ENCODE measurements at places on chromosomes 3 and 15. TPM values are rescaled to one million over a fixed set of nuclear protein-coding genes. Genes with fewer than 3 reads are reported as not detected.

GRCh38 chr3:27193056-27193455, 176.1 kb downstream of the NEK10 start:
- no peak for DNase-seq

DNA sequence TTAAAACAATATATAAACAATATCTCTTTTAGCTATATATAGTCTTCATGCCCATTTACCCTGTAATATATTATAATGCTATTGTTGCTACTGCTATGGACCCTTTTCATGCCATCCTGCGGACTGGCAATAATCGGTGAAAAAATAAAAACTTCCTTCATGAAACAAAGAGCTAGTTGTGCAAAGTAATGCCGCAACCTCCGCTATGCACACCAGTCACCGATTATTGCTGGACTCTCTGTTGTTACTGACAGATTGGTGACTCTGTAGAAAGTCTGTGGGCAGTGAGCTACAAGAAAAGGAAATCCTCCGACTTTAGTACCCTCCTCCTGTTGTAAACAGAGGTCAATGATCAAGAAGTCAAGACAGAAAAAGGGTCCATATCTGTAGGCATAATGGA, 17.9 kb upstream of the ICE2 start:
- no peak for DNase-seq

DNA sequence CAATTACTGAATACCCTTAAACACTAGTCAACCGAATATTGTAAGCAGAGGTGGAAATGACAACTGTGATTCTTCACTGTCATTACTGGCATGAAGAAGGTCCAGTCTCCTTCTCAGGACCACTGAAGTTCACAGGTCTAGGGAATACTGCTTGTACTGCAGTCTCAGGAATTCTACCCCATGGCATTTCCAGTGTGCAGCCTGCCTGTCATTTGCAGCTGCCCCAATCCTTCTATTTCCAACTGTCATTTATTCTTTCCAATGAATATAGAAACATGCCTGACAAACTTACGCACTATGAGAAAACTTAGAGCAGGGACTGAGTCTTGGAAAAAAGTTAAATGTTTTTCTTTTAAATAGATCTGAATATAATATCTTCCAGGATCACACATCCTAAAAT, 308.0 kb upstream of the THBS1 start:
- no peak for DNase-seq

GRCh38 chr3:22982981-22983587, 220.0 kb upstream of the UBE2E2 start:
- no peak for DNase-seq

- DNase-seq = no peak
Observed at GRCh38 chr3:18012933-18013332, 270.5 kb upstream of the TBC1D5 start.

- no peak for DNase-seq
Observed at GRCh38 chr3:188316021-188316722, 162.2 kb downstream of the LPP start.

- no peak for DNase-seq
Observed at GRCh38 chr3:194857469-194858113, 171.9 kb downstream of the FAM43A start.

DNA sequence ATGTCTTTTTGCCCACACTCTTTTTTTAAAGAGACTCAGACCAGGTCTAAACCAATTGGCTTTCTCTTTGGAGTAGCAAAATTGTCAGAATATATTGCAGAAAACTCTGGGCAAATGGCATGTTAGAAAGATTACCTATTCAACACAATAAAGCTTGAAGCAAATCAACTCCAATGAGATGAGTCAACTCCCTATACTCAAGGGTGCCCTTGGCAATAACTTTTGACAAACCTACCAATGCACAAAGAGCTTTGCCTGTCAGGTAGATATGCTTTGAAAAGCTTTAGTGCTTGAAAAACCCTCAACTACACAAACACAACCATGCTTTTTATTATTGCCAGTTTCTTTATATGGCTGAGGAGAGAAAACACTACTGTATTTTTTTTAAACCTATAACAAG, 137.7 kb upstream of the GRM7 start:
- no peak for DNase-seq

GRCh38 chr15:50068016-50068415, 51.0 kb downstream of the ATP8B4 start:
- DNase-seq = no peak

DNA sequence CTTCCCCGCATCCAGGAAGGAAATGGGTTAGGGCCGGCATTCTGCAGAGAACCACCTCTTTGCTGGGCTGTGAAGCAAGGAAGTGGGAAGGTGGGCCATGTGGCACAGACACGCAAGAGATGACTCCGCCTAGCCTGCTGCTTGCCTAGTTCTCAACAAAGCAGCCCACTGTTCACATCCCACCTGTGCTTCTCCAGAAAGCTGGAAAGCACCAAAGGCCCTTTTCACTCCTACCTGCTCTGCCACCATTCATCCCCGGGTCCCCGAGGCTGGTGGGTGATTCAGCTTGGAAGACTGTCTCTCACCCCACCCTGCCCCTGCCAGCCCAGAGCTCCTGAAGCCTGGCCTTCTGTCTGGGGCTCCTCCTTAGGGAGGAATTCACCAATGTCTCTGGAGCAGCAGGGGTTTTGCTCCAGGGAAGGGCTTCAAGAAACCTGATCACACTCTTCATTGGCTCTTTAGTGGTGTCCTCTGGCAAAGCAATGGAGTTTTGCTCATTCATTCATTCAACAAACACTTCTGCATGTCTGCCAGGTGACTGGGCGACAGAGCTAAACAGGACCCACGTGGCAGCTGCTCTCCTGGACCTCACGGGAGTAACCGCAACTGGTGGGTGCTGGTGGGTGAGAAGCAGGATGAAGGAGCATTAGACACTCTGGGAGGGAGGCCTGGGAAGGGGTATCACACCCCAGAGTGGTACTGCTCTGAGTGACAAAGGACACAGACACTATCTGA, 145.4 kb upstream of the TLE3 start:
- DNase-seq = no peak

ANKRD63 gene
- polyA plus RNA-seq = 0.17 TPM

NEIL1 gene
- polyA plus RNA-seq = 29.2 TPM

CD200R1 gene
- 0.53 TPM for polyA plus RNA-seq

GP5 gene
- polyA plus RNA-seq = 0.40 TPM

GPR62 gene
- polyA plus RNA-seq = 0.48 TPM
